ENCODE measurements at places on chromosomes 16 and 17.

- peak; percentile 92 for DNase-seq
These were observed 9.5 kb upstream of the TMEM101 start for GRCh38 chr17:44024271-44024663.

- DNase-seq: no peak
These were observed 6.8 kb downstream of the ZNF267 start for GRCh38 chr16:31880322-31880979.

GRCh38 chr17:79433379-79433778 is 177.5 kb downstream of the RBFOX3 start:
- DNase-seq: no peak

- peak; percentile 97 for DNase-seq
These were observed 5.3 kb upstream of the RPRML start for GRCh38 chr17:46984341-46984740.

DNA sequence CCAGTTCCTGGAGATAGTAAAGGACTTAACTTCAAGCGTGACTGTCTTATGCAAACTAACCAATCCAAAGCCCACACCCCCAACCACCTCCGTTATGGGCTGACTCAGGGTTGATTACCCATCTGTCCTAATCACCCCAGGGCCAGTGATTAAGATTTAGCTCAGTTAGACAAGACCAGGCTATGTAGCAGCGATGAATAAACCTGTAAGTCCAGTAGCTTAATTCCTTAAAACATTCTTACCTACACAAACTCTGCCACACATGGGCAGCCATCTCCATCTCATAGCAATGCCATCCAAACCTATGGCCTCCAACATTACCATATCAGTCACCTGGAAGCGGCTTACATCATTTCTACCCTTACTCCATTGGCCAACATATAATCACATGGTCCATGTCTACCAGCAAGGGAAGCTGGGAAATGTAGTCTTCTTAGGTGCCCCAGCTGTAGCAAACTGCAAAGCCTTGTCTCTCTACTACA is 266.7 kb downstream of the SHISA9 start:
- DNase-seq: no peak

- no peak for DNase-seq
These were observed 68.0 kb downstream of the MED13 start for GRCh38 chr17:61996916-61997605.

DNA sequence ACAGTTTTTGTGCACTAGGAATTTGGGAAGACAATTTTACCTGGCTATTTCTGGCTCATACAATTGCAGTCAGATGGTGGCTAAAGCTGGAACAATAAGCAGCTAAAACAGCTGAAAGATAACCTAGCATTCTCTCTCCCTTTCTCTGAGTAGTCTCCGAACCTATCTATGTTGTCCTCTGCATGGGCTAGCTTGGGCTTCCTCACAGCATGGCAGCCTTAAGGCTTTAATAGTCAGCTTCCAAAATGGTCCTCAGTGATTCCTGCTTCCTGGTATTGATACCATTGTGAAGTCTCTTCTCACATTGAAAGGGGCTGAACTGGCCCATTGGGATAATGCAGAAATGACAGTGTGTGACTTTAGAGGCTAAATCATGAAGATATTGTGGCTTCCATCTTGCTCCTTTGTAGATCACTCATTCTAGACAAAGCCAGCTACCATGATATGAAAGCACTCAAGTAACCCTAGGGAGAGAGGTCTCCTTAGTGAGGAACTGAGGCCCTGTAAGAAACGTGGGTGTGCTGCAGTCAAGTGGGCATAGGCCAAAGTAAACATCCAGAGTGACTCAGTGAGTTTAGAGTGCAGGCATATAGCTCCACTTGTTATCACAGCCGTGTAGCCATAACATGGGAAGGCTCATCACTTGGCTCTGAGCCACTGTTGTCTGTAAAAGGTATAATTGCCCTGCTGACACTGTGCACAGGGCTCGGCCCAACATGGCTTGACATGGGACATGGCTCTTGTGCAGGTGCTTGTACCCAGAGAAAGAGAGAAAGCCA is 5.5 kb upstream of the VKORC1 start:
- DNase-seq: no peak
